Glomerular endothelial cell (primary cell): ENCODE measurements at places on chromosomes 2 and 18.

- DNase-seq = no peak
These were observed 27.4 kb upstream of the EDAR start for GRCh38 chr2:109016376-109016775.

- DNase-seq = no peak
These were observed 70.4 kb downstream of the FECH start for GRCh38 chr18:57516056-57516455.

- no peak for DNase-seq
These were observed 147.7 kb upstream of the HS6ST1 start for GRCh38 chr2:128466376-128466775.

GRCh38 chr2:54670485-54671009 lies 52.9 kb upstream of the EML6 start:
- DNase-seq = no peak

DNA sequence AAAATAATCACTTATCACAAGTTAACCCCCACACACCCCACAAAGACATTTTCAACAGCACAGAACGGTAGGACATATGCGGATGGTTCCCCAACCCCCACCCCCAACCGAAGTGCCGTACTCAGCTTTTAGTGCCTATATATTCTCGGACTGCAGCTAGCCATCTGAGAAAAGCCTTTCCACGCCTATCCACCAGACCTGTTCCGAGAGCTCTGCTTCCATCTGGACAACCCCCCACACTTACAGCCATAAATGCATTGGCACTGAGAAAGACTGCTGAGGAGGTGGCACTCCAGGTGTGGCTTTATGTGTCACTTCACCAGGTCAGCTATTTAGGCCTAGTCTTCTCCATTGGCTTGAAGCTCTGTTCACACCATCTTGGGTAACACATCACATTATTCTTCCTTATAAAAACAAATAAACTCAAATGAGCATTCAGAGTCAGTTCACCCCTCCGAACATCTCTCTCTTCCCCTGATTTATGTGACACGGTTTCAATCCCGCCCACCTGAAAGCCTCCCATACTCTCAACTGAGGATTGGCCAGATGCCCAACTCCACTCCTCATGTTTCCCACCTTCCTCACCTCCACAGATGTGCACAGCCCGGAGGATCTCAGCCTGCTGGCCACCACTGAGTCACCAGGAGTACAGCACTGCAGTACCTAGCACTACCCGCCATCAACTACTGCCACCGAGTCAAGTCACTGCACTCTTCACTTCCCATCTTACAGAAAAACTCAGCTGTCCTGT lies 127.4 kb downstream of the CACNB4 start:
- DNase-seq = no peak

DNA sequence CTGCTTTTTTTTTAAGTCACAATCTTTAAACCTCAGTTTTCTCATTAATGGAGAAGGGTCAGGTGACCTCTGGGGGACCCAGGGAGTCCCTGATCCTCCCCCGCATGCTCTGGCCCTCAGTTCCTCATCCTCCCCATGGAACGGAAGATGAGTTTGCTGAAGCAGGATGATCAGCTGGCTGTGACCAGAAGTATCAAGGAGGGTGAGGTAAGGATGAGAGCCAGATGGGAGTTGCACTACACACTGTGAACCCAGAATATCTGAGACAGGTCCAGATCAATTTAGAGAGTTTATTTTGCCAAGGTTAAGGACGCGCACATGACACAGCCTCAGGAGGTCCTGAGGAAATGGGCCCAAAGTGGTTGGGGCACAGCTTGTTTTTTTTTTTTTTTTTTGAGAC lies 3.8 kb downstream of the CATIP start:
- DNase-seq = no peak

DNA sequence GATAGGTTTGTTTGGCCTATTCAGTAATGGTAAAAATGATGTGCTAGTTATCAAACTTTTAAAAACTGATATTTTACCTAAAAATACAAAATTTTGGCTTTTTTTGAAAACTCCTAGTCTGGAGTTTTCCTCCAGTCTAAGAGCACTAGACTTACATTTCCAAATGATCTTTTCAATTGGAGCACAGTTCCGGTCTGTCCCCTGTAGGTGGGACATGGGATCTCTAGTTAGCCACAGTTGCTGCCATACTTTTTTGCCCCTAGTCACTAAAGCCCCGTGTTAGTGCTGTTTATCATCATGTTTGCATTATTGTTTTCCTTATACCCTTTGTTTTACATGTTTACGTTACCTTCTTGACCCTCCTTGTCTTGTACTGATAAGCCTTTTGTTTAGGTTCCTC lies 52.4 kb downstream of the RELCH start:
- DNase-seq = no peak

DNA sequence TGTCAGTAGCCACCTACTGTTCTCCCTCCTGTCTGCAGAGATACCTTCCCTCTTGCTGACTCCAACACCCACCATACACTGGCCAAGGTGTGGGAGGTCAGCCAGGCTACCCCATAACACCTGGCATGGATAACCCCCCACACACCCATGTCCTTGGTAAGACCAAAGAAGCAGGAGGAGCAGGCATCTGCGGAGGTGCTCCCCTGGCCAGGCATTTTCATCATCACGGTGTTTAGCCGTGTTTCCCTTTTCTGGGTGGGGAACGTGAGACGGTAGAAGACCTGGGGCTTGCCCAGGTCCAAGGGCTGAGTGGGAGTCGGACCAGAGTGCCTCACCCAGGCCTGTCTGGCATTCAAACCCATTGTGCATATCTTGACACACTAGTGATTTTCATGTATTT lies 150.3 kb downstream of the SMAD7 start:
- no peak for DNase-seq

- DNase-seq = no peak
These were observed 83.0 kb downstream of the STPG4 start for GRCh38 chr2:47072018-47072691.

GRCh38 chr2:99850084-99850710 lies 292.2 kb downstream of the AFF3 start:
- DNase-seq = no peak

DNA sequence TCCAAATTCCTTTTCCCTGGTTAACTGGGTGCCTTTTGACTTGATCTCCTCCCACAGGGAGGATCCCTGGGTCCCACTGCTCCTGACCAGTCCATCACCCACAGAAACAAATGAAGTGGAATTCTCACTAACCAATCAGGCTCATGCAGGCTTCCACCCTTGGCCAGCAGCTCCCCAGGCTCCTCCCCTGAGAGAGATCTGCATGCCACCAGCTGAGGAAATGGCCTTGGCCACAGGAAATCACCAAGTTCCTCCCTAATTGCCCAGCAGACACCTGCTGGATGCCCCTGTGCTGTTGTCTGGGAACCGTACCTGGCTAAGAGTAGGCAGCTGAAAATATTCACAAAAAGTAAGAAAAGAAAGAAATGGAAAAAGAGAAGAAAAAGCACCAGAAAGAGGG lies 207.4 kb downstream of the NCK2 start:
- no peak for DNase-seq

GRCh38 chr2:230879271-230879882 lies 14.6 kb downstream of the ITM2C start:
- DNase-seq = no peak

DNA sequence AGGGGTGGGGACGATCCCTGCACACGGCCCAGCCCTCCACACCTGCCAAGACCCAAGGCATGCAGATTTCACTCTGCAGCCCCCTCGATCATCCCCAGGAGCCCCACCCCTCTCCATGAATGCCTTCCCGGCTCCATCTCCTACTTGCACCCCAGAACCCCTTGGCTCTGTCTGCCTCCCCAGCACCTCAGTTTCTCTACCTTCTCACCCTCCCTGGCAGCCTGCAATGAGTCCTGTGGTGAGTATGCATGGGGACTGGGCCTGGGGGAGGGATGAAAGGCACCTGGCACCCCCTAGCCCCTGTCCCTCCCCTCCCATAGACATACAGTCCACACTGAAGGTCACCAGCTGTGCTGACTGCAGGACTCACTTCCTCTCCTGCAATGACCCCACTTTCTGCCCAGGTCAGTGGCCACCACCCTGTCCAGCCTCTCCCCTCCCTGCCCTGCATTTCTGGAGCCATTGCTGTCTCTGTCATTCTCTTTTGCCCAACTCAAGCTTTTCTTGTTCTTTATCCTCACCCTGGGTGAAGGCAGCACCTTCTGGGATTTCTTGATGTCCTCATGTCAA lies 1.0 kb downstream of the TEX51 start:
- DNase-seq = no peak

DNA sequence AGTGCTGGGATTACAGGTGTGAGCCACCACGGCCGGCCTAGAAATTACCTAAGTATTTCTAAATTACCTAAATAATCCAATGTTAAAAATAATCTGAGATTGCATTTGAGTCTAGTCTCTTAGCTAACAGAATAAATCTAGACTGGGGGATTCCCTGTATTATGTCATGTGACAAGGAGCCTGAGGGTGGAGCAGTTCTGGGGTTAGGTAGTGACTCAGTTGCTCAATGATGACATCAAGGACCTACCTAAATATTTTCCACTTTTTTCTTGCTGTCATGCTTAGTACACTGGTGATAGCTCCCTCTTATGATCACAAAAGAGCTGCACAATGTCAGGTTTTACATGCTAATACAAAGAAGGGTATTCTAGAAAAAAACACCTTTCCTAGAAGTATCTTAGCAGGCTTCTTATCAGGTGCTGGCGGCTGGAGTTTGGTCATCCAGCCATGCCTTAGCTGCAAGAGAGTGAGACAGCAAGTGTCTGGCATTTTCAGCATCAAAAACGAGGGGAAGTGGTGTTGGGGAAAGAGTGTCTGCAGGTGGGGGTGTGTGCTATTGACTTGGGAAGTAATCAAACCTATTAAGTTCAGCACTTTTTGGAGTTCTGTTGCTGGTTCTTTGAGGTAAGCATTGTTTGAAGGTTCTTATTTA lies 17.5 kb upstream of the CEP192 start:
- DNase-seq = no peak

- DNase-seq = no peak
These were observed 38.7 kb upstream of the SLC1A4 start for GRCh38 chr2:64950226-64951160.

DNA sequence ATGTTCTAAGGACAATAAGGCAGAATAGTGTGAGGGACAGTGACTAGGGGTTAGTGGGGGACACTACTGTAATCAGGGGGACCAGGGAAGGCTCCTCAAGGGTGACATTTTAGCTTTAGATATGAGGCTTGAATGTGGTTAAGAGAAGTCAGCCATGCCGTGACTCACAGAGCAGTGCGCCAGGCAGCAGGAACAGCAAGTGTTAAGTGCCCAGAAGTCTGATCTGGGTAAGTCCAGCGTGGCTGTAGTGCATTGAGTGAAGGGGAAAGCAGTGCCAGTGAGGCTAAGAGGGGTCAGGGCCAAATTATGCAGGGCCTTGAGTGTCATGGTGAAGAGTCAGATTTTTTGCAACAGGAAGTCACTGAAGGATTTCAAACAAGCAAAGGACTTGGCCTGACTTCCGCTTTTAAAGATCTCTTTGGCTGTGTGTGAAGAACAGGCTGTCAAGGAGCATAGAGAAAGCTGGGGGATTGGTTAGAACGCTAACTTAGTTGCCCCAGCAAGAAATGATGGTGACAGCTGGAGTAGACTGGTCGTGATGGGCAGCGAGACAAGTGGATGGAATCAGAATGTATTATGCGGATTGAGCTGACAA lies 151.5 kb downstream of the MSH2 start:
- DNase-seq = no peak

DNA sequence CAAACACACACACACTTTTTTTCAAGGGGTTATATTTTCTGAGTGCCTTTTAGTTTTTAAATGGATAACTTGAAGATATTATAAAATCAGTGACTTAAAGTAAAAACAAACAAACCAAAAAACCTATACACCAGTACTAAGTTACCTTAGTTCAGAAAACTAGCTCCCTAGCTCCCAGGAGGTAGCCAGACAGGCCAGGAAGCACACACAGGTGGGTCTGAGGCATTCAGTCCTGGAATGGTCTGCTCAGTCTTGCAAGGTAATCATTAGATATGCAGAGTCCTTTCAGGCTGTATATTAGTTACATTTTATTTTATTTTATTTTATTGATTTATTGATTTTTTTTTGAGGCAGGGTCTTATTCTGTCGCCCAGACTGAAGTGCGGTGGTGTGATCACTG lies 10.7 kb upstream of the DYNC2LI1 start:
- no peak for DNase-seq

- DNase-seq = no peak
These were observed 2.2 kb upstream of the PDIA6 start for GRCh38 chr2:10814571-10815331.

- DNase-seq = no peak
These were observed 52.6 kb upstream of the EMILIN2 start for GRCh38 chr18:2794159-2794558.

GRCh38 chr2:232213176-232213575 lies 165.4 kb upstream of the ALPP start:
- DNase-seq = no peak

- no peak for DNase-seq
These were observed 76.7 kb upstream of the SESTD1 start for GRCh38 chr2:179341152-179341866.

GRCh38 chr18:68893354-68893753 lies 95.5 kb downstream of the CCDC102B start:
- DNase-seq = no peak

GRCh38 chr18:1015777-1016176 lies 111.1 kb downstream of the ADCYAP1 start:
- no peak for DNase-seq

DNA sequence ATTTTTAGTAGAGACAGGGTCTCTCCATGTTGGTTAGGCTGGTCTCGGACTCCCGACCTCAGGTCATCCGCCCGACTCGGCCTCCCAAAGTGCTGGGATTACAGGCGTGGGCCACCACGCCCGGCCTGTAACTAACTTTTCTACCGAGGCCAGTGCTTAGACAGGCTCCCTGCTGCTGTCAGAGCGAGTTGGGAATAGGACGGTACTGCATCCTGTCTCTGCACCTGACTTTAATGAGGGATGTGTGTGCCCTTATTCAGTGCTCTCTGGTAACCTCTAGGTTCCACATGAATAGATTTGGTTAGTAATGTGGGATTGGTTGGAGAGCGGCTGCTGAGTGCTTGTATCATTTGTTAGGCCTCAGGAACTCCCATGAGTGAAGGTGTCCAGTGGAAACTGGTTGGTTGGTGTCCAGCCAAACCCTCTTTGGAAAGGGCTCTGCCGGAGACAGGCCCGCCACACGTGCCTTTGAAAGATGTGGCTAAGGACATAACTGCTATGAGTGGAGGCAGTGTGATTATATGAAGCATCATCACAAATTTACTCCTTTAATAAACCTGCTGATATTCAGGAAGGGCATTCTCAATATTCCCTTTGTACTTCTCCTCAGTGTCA lies 36.6 kb downstream of the MYOM1 start:
- no peak for DNase-seq

- DNase-seq = no peak
These were observed 216.9 kb upstream of the SALL3 start for GRCh38 chr18:78762753-78763152.

GRCh38 chr18:77114415-77115191 lies 18.0 kb downstream of the MBP start:
- no peak for DNase-seq

GRCh38 chr18:73408469-73408868 lies 540.7 kb upstream of the NETO1 start:
- no peak for DNase-seq

GRCh38 chr18:49886891-49887764 lies 73.8 kb upstream of the ACAA2 start:
- no peak for DNase-seq
